ENCODE measurements at places on chromosomes 12 and 14.

GRCh38 chr12:29255042-29255441, 106.0 kb downstream of the FAR2 start:
- no peak for DNase-seq

DNA sequence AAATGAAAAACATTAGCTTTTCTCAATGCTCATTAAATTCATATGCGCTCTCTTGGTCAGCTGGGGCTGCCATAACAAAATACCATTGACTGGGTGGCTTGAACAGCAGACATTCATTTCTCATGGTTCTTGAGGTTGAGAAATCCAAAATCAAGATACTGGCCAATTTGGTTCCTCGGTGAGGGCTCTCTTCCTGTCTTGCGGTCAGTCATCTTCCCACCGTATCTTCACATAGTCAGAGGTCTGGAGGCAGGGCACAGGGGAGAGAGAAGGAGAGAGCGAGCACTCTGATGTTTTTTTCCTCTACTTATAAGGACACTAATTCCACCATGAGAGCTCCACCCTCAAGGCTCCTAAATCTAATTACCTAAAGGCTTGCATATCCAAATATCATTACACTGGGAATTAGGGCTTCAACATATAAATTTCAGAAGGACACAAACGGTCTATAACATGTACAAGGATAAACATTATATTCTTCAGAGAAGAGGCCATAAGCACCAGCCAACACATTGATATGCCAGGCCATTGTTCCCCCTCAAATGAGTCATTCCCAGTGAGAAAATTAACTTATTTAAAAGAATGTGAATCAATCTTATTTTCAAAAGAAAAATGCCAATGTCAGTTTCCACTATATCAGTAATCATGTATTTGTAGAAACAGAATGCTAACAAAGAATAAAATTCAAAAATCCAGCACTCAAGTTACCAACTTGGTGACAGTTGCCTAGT, 152.2 kb downstream of the BTG1 start:
- DNase-seq = no peak

DNA sequence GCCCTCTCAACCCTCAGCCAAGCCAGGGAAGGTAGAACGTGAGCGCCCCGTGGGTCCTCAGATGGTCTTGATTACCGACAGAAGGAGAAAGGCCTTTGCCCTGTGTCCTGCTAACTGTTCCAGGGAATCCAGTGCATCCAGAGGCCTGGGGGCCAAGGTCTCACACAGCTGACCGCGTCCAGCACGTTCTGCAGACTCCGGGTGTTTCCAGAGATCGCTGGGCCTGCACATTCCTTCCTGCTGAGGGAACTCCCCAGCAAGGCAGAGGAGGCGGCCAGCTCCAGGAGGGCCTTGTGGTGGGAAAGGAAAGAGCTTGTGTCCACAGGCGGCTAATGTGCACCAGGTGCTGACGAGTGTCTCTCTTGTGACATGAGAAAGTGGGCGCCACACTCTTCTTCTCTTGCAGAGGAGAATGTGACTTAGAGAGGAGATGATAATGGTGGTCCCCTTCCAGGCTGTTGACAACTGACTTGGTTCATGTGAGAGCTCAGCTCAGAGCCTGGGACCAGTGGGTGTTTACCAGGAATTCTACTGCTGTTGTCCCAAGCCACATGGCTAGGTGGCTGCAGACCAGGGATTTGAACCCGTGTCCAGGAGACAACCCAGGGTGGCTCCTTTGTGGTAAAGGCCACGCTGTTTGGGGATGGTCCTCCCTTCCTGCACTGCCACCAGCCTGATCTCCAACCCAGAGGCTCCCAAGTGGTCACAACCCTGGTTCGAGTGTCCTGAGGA, 46.8 kb upstream of the DLK1 start:
- no peak for DNase-seq

- DNase-seq = peak; percentile 67
Observed at GRCh38 chr12:52175371-52176350, 16.2 kb downstream of the KRT80 start.

- DNase-seq = no peak
Observed at GRCh38 chr12:109872-110271, 43.3 kb downstream of the IQSEC3 start.

- DNase-seq = no peak
Observed at GRCh38 chr14:70289138-70289537, 70.3 kb downstream of the COX16 start.

- no peak for DNase-seq
Observed at GRCh38 chr14:105100910-105101309, 35.7 kb upstream of the GPR132 start.

DNA sequence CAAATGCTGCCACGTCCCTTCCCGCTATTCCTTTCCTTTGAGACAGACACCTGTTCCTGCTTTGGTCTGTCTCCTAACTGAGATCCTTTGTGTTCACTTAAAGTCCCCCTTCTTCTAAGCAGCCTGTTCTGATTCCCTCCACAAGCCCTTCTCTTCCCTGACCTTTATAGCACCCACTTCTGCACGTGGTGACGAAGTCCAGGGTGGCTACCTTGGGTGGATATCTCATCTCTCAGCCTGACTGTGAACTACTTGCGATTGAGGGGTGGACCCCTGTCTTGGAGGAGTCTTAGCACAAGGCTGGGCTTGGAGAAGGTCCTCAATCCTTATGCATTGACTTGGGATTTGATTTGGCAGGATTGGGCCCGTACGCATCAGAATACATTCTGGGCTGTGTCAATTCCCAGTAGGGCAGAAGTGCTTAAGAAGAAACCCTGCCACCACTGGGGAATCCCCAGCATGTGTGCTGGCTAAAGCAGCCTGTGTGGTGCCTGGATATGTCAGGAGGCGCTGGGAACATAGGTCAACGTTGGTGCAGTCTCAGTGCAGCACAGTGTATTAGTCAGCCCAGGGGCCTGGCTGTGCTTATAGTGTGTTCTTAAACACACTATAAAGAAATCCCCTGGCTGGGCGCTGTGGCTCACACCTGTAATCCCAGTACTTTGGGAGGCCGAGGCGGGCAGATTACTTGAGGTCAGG, 23.6 kb downstream of the KRT80 start:
- DNase-seq = no peak

GRCh38 chr14:21201732-21202462, 46.0 kb upstream of the OR5AU1 start:
- DNase-seq = no peak

DNA sequence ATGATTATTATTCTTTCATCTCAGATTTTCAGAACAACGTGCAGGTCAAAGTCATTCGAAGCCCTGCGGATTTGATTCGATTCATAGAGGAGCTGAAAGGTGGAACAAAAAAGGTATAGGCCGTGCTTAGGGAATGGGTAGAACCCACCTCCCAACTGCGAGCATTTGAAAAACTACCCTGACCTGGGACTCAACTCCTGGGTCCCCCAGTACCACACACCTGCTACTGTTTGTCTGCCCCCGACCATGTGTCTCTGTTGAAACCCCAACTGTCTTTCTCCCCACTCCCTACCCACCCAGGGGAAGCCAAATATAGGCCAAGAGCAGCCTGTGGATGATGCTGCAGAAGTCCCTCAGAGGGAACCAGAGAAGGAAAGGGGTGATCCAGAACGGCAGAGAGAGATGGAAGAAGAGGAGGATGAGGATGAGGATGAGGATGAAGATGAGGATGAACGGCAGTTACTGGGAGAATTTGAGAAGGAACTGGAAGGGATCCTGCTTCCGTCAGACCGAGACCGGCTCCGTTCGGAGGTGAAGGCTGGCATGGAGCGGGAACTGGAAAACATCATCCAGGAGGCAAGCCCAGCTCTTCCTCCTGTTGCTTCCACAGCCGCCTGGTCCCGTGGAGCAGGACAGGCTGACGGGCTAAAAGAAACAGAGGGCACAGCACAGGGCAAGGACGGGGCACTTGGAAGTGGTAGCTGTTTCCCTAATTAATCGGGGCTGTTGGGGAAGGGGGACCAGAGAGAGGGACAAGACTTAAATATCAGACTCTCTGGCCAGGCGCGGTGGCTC, 20.5 kb downstream of the AGAP2 start:
- no peak for DNase-seq

DNA sequence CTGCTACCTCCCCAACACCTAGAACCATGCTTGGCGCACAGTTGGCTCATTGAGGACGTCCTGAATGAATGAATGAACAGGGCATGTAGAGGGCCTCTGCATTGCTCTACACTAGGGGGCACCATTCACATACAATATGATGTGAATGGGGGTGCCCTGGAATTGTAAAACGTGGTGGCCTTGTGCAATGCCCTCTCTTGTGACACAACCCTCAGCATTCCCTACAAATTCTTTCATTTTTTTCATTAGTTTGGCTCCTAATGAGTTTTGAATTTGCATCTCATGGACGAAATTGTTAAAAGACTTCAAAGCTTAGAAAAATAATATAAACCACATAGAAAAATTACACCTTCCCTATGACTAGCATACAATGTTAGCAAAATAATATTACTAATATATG, 2.3 kb upstream of the DIO2 start:
- no peak for DNase-seq

DNA sequence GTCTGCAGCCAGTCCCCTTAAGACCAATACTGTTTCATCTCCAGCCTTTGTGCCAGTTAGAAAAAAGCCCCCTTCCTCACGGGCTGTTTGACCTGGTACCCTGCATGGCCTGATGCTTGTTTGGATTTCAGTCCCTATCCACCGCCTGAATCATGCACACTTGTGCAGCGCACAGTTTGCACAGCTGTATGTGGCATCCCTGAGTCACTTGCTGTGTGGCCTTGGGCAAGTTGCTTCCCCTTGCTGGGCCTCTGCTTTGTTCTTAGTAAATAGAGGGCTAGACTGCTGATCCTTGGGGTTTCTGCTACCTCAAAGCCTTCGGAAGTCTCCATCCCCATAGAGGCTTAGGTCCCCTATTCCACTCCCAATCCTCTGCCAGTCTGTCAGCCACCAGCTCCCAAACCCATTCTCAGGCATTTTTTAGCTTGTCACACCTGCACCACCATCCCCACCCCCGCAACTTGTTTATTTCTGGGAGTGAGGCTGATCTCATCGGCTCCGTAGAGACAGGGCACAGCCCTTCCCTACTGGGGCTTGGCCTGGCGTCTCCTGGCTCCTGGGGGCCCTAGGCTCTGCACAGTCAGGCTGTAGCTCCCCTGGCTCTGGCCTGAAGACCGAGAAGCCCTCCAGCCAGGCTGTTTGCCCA, 8.8 kb downstream of the KRT80 start:
- DNase-seq = peak; percentile 11

DNA sequence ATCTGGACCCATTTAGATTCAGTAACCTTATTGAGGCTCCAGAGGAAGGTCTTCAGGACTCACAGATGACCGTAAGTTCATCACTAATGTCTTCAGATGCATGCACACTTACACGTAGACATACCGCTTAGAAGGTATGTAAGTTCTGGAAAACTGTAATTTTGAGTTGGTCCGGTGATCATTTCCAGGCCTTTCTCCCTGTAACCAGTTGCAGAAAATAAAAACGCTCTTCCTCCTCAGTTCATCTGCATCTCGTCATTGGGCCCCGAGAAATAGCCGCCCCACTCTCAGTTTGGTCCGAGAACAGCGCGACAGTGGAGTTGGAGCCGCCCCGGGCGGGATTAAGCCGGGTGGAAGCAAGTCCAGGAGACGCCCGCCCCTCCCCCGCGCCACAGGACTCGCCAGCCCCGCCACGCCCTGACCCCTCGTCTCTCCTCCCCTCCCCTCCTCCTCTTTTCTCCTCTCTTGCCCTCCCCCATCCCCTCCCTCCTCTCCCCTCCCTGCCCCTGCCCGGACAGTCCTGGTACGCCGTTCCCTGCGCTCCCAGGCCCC, 83.7 kb downstream of the TNFAIP2 start:
- DNase-seq = no peak

GRCh38 chr12:68349220-68349621, 17.1 kb upstream of the MDM1 start:
- DNase-seq = no peak

DNA sequence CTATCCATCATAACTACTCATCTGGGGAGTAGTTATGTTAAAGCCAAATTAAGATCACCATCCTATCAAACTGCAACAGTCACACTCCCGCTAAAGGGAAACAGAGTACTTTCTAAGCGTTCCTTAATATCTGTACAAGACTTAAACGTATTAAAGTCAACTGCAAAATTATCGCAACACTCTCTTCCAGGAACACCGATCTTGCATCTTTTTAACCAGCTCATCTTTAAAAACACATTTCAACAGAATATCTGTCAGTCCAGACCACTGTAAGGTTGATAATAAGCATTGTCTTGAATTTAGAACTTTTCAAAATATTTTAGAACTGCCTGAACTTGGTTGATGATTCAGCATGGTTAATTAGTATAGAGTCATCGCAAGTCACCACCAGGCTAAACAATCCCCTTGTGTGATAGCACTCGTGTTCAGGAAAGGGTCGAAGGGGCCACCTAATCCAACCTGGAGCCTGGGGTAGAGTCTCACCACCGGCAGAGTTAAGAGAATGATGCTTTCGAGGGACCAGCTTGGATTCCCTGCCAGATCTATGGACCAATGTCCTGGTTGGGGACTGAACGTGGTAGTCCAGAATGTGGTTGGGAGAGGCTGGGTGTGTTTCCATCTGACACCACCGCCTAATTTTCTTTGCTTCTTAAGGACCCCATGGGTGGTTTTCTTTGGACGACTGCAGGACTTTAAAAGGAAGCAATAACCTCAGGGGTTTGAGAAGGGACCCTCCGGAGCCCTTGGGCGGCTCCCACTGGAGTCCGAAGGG, 890 bp downstream of the SPTLC2 start:
- DNase-seq = no peak

DNA sequence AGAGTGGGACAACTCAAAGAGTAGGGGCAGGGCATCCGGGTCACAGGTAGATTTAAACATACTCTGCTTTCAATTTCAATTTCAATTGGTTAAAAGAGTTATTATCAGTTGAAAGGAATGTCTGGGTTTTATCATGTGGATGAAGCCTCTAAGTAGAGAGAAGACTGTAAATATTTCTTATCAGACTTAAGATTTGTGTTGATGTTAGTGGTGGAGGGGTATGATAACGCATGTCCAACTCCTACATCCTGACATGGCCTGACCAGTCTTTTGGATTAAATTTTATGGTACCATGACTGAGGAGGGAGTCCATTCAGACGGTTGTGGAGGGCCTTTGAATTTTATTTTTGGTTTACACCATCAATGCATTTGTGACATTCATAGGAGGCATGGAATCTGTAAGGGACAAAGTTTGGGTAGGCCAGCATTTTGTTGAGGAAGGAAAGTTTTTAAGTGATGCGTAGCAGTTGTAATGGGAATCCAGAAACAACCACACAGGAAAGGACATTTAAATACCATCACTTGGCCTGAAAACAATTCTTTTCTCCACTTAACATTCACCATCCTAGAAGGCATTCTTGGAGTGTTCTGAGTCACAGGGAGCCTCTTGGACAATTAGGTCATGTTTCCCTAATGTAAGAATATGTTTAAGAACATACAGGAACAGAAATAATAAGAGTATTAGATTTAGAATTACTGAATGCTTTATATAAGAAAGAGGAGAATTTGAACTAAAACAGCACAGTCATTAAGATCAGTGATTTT, 371.9 kb downstream of the ATP23 start:
- DNase-seq = no peak

GRCh38 chr12:51911788-51912711, 4.7 kb downstream of the ACVRL1 start:
- DNase-seq = no peak

- no peak for DNase-seq
Observed at GRCh38 chr12:112879191-112879705, 27.5 kb upstream of the OAS1 start.

- DNase-seq = no peak
Observed at GRCh38 chr12:26131936-26132335, 7.1 kb upstream of the BHLHE41 start.
